ENCODE measurements at places on chromosomes 5 and 9.
A peak's percentile ranks its signal among the peaks of the same experiment; 100 is the strongest.

DNA sequence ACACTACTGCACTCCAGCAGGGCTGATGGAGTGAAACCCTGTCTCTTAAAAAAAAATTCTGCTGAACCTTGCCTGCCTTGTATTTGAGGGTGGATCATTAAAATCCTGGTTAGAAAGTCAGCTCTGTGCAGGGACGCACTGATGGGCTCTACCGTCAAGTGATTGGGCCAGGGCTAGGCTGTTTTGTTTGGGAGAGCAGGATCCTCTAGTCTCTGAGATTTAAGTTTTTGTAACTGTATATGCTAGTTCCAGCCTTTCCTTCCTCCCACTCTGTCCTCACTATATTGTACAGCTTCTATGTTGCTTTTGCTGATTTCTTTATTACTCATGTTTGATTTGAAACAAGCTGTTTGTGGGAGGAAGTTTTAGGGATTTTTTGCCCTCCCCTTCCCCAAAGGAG lies 11.5 kb downstream of the DDX4 start:
- no peak for DNase-seq

- no peak for DNase-seq
These were observed 33.4 kb downstream of the C9orf85 start for GRCh38 chr9:71944754-71945375.

- peak; percentile 10 for DNase-seq
These were observed 42.8 kb upstream of the PDE8B start for GRCh38 chr5:77167695-77168121.

GRCh38 chr5:175325681-175326080 lies 118.3 kb downstream of the DRD1 start:
- no peak for DNase-seq

DNA sequence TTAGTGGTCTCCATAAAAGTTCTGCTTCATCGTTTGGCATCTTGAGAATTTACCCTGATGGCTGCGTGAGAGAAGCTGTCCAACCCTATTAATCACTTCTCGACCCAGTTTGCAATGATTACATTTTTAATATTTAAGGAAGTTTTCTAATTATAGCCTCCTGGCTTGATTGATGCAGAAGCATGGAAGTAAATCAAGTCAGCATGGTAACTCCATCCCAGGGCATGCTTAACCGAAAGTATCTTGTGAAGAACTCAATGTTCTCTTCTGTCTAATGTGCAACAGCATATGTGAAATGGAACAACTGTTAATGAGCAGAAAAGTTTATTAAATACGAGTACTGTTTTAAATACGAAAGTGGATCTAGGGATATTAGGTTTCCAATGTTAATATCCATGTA lies 278.9 kb upstream of the CD180 start:
- no peak for DNase-seq

GRCh38 chr9:96618209-96619123 lies 1.2 kb downstream of the CDC14B start:
- DNase-seq, result peak; percentile 31

Measured in amniotic stem cell (primary cell).